Activated CD8-positive, alpha-beta memory T cell treated with anti-CD3 and anti-CD28 coated beads for 24 hours (primary cell): ENCODE measurements at places on chromosomes 5 and 9.
A peak's percentile ranks its signal among the peaks of the same experiment; 100 is the strongest.

DNA sequence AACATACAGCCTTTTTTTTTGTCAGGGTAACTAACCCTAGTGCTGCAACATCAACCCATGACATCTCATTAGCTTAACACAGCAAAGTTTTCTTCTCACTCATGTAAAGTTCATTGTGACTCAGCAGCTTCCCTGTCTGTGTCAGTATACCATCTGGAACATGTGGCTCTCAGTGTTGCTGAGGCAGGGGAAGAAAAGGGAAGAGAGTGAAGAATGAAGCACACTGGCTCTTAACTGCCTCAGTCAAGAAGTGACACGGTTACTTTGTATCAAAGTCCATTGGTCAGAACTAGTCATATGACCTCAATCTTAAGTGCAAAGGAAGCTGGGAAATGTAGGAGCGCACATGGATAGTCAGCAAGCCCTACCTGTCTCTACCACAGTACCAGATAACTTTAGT, 185.0 kb upstream of the ELL2 start:
- DNase-seq, result no peak

DNA sequence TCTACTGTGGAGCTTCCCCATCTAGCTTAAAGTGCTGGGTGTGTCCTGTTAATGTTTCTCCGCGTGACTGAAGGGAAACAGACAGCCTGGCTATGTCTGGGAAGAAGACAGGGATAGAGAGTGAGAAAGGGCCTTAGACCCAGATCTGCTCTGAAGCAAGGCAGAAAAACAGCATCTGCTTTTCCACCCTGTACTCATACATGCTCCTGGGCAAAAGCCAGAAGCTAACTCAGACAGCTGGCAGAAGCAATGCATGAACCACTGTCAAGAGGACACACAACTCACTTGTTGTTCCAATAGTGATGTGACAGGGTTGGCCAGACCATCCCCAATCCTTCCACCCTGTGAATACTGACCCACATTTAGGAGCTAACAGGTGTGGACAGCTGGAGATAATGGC, 63.3 kb downstream of the DPYSL3 start:
- DNase-seq, result no peak

DNA sequence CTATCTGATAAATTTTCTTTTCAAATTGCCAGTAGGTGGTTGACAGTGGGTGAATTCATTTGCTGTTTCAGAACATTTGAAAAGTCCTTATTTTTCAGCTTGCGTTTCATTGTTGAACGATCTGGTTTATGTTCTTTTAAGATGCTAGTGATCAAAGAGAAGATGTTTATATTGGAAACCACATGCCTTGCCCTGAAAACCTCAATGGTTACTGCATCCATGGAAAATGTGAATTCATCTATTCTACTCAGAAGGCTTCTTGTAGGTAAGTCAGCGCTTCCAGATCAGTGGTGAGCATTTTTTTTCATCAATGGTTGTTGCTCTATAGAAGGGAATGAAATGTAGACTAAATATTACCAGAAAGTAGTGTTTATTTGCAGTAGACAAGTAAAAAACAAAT, 16.6 kb upstream of the CAVIN4 start:
- DNase-seq, result no peak

DNA sequence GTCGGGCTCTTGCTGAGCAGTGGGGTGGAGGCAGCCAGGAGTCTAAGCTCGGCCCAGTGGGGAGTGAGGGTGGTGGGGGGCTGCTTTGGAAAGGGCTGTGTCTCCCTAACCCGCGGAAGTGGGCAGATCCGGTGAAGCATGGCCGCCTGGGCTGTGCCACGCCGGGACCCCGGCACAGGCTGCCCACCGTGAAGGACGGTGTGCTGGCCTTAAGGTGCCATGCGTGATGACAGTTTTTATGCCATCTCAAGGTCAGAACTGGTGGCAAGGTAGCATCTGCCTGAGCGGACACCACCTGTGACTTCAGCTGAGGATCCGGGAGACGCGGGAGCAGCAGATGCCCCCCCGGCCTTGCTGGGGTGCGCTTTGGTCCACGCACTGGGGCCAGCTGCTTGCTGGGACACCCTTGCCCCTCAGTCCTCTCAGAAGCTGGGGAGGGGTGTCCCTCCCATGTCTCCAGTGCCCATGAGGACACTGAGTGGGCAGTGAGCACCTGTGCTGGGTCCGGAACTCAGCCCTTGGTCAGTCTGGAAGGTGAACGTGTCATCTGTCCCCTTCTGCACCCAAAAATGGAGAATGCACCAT, 53.9 kb downstream of the AHRR start:
- peak; percentile 66 for DNase-seq

GRCh38 chr9:34603610-34604231, 8.2 kb downstream of the RPP25L start:
- DNase-seq, result peak; percentile 93

DNA sequence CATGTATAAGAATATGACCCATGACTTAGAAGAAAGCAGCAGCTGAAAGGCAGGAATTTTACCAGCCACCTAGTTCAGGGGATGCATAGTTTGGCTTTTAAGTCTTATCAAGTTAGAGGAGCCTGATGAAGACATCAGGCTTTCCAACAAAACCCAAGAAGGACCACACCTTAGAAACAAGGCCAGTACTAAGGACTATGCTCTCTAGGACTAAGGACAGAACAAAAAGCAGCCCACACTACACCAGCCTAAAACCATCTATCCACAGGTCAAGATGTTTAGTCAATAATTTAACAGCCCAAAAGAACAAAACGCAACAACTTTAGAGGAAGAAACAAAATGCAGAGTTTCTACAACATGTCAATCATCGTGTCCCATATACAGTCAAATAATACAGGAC, 408.9 kb upstream of the RGMB start:
- no peak for DNase-seq

DNA sequence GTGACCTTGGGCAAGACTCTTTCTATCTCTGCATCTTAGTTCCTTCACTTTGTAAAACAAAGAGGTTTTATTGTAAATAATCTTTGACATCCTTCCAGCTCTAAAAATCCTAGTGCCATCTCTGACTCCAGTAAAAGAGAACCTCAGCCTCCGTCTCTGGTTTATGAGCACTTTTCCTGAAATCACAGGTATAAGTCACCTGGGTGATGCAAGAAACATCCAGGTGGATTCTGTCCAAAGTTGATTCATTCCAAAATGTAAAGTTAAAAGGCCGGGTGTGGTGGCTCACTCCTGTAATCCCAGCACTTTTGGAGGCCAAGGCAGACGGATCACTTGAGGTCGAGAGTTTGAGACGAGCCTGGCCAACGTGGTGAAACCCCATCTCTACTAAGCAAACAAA, 21.1 kb upstream of the UBAP2 start:
- no peak for DNase-seq

DNA sequence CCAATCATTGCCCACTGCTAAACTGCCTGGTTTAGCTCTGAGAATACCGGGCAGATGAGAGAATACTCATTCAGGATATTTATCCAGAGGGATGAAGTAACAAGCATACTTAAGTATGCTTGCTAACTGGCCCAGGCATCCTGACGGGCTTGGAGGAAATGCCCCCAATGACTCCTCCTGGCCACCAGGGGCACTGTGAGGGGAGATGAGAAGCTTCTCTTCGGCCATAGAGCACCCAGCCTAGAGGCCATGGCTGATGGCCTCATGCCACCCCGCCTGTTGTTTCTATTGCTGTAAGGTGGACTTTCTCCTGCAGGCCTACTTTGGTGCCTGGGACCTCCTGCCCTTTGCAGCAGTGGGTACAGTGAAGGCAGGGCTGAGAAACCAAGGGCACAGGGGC, 134.5 kb upstream of the FSTL4 start:
- DNase-seq, result peak; percentile 57

DNA sequence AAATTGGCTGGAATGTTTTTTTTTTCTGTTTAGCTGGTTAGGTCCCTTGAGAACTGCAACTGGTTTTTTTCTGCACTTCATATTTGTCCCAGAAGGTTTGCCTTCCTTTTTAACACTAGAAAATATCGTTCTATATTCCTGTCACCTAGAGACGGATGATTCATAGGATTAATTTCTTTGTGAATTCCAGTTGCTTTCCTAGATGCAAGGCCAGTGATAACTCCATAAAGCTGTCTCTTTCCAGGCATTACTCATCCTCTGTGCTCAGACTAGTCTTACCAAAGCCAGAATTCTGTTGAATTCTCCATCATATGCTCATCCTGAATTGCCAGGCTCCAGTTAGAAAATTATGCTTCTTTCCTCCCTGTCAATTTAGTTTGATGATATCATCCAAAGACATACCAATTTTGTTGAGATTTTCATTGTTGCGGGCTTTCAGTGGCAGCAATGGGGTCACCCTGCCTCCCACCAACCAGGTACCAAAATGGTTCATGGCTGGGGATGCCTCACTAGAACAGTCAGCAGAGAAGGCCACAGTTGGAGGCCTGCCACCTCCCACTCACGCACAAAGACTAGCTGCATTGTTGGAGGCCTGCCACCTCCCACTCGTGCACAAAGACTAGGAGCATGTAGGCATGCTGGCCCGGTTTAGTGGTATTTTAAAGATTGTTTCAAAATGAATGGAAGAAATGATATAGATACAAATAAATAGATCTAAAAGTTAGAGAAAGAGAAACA, 8.5 kb downstream of the BAAT start:
- no peak for DNase-seq
